ENCODE measurements at places on chromosomes 7 and 10. TPM values are rescaled to one million over a fixed set of nuclear protein-coding genes. Genes with fewer than 3 reads are reported as not detected.

GRCh38 chr7:119472408-119473038 lies 800.5 kb upstream of the KCND2 start:
- no peak overlapping the region for H3K27ac ChIP-seq
- H3K36me3 ChIP-seq: no peaks in the 10 kb centered on the region
- no peak overlapping the region for H3K4me3 ChIP-seq
- no peak for DNase-seq

Gene ITIH2
- total RNA-seq: not detected

DNA sequence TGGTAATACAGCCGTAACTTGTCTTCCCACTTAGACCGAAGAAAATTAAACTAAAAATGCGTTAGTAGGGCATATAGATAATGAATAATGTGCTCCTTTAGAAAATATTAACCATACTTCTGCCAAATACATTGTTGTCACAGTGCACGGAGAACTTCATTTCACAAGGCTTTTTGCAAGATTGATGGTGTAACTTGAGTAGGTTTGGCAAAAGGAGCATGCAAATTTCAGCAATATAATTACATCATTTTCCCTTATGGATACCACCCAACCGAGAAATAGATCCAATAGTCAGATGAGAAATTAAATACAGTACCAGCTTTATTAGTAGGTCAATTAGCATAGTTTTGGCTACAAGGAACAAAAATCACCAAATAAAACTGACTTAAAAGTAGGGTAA lies 792.6 kb upstream of the C7orf33 start:
- H3K27ac ChIP-seq: no peak overlapping the region
- H3K36me3 ChIP-seq: no peaks in the 10 kb centered on the region
- H3K27me3 ChIP-seq: no peaks in the 10 kb centered on the region
- no peaks in the 10 kb centered on the region for H3K4me1 ChIP-seq

DNA sequence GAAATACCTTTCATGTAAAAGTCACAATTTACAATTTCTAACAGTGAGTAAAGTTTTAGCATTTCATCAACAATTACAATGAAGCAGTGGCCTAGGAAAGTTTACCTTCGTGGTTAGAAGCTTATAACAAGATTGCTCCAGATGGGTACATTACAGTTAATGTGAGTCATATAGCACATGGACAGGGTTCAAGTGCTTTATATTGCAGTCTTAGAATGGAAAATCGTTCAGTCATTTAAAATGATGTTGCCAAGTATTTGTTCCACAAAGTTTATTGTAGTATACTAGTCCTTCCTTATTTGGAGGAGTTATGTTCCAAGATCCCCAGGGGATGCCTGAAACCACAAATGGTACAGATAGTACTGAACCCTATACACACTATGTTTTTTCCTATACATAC lies 174.6 kb upstream of the TARP start:
- H3K4me1 ChIP-seq: no peaks in the 10 kb centered on the region
- DNase-seq: no peak
- H3K36me3 ChIP-seq: no peaks in the 10 kb centered on the region

GRCh38 chr10:1546431-1547110 lies 190.8 kb downstream of the ADARB2 start:
- H3K4me3 ChIP-seq: no peak overlapping the region
- no peaks in the 10 kb centered on the region for H3K4me1 ChIP-seq
- H3K36me3 ChIP-seq: no peaks in the 10 kb centered on the region
- DNase-seq: no peak
- H3K27me3 ChIP-seq: peaks cover 5% of the 10 kb centered on the region

Gene SPACDR
- 4.2 TPM for total RNA-seq

- no peaks in the 10 kb centered on the region for H3K4me1 ChIP-seq
- no peak overlapping the region for H3K27ac ChIP-seq
- no peaks in the 10 kb centered on the region for H3K36me3 ChIP-seq
Observed at GRCh38 chr7:17474724-17475344, 176.4 kb downstream of the AHR start.
